ENCODE measurements at places on chromosomes 4 and X.

DNA sequence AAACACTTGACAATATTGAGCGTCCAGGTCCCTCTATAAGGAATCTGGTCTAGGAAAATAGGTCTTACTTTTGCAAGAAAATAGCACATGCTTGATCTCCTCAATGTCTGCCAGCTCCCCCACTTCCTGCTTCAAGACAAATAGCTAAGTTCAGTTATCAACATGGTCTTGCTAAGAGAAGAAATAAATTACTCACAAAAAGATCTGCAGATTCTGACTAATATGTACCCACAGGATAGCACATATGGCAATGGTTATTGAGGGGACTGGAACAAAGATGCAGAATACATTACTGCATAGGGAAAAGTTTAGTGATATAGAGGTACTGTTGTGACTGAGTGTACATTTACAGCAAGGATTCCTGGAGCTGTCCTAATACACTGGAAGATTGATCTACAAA lies 457.5 kb upstream of the GRID2 start:
- no peak for DNase-seq

DNA sequence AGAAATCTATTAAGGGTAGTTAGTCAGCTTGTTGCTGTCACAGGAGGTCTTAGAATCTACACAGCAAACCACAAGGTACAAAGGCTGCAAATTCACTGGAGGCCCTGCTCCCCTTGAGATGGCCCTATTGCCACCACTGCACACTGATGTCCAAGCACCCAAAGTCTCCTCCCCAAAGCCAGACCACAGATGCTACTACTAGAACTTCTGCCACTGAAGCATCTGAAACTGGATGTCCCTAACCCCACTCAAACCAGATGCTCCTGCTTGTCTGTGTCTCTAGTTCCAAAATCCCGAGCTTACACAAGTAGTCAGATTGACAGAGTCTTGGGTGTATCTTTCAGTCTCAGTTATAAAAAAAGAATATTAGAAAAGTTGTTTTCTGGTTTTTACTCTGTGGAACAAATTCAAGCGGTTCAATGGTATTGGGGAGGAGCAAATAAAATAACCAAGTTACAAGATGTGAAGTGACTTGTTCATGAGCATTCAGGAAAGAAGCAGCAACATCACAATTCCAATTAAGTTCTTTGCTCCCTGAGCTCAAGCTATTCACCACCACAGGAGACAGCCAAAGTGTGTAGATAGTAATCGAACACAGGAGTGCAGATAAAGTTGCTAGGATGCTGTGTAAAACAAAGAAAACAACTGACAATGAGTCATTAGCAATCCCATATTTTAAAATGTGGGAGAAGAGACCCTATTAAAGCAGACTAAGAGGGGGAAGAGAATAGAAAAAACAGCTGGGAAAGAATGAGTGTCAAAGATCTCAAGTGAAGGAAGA lies 352.3 kb downstream of the PDGFC start:
- no peak for DNase-seq

DNA sequence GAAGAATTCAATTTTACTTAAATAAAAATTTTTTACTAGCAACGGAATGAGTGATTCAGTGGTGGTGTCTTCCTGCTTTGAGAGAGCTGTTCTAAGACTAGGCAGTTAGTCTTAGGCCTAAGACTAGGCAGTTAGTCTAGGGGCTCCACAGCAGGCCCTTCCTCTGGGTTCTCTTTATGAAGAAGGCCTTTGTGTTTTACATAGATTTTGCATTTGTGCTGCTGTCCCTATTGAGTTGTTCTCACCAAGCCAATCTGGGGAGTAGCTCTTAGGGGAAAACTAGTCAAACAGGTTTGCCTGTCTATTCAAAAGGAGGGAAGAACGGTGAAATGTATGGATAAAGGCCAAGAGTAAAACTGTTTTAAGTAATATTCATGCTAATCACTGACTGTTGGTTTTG lies 7.6 kb downstream of the UGT8 start:
- no peak for DNase-seq

DNA sequence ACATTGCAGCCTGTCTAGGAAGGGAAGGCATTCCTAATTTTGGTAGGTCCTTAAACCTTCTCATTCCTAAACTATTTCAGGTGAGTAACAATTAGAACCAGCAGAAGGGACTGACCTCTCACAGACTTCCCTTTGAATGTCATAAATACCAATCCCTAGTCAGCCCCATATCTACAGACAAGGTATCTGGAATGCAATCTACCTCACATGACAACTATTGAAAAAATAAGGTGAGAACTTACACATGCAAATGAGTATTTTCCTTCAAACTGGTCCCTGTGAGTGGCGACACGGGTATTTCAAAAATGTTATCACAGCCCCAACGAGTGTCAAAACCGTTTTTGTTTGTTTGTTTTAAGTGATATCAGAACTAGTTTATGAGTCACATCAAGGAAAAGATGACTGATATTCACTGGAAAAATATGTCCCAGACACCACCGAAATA lies 102.4 kb upstream of the VCX2 start:
- no peak for DNase-seq

- no peak for DNase-seq
Observed at GRCh38 chr4:5784960-5785611, 74.1 kb downstream of the EVC start.

GRCh38 chrX:153336121-153336894 lies 2.4 kb downstream of the ZNF275 start:
- no peak for DNase-seq

GRCh38 chr4:108762559-108763225 lies at the start of gene ETNPPL:
Gene ETNPPL, minus strand, starts transcription at chr4:108763053. Its CDS starts 155 bp downstream, at chr4:108762898.
- DNase-seq, result no peak

GRCh38 chr4:147318586-147318985 lies 162.3 kb upstream of the EDNRA start:
- no peak for DNase-seq

GRCh38 chr4:1156069-1156468 lies 16.3 kb downstream of the SPON2 start:
- no peak for DNase-seq

DNA sequence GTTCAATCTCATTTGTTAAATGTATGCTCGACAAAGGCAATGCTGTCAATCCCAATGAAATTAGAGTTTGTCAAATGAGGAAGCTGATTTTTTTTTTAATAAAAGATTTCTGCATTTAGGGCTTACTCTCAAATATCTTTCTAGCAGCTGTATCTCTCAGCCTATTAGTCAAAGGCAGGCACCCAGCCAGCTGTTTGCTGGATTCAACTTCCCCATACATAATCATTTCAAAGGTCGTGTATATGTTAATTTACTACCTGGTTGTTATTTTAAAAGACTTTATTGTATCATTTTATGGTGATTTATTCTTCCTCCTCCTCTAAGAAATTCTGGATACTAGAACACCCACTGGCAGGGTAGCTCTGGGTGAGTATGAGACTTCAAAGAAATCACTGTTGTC lies 27.1 kb downstream of the RAI2 start:
- DNase-seq, result no peak

DNA sequence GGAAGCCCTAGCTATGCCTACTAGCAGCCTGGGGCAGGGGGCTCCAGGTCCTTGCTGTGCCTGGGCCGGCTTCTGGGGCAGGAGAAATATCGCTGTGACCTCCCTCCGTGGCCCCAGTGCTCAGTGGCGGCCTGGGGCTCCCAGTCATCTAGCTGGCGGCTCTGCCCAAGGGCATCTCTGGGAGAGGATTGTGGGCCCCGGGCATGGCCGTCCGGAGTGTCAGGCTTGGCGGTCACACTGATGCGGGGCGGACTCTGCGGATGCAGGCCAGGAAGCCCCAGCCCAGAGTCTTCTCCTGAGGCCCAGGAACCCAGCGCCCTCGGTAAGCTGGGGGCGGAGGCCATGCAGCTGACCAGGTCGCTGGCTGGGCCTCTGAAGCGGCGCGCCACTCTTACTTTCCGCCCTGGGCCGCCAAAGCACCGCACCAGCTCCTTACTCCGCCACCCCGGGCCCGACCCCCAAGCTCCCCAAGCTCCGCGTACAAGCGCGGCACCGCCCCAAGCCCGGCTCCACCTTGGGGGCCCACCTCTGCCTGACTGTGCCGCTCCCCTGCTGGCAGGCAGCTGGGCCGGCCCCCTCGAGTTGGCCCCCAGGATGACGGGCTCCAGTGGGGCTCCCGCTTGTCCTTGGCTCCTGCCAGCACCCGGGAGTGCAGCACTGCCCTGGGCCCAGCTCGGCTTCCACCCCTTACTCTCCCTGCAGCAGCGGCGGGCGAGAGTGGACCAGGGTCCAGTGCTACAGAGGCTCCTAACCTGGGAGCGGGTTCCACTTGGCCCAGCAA lies 720.0 kb downstream of the PCDH18 start:
- DNase-seq, result no peak

DNA sequence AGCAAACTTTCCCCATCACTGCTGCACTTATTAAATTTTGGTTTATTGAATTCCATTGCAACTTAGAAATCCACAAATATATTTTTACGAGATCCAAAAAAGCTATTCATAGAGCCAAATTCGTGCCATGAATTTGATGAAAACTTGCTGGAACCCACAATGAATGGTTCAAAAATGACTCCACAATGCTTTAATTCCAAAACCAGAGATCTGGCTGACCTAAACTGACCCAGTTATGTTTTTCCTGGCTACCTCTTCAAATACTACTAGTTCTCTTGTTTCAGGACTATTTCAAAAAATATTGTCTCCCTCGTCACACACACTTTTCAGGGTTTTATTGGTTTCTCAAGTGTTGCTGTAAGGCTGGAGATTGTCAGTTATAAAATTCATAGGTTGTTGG lies 474.8 kb downstream of the PDGFC start:
- no peak for DNase-seq

GRCh38 chr4:114026447-114026846 lies 47.0 kb upstream of the ARSJ start:
- no peak for DNase-seq

- no peak for DNase-seq
Observed at GRCh38 chr4:48258845-48259397, 10.7 kb downstream of the TEC start.

DNA sequence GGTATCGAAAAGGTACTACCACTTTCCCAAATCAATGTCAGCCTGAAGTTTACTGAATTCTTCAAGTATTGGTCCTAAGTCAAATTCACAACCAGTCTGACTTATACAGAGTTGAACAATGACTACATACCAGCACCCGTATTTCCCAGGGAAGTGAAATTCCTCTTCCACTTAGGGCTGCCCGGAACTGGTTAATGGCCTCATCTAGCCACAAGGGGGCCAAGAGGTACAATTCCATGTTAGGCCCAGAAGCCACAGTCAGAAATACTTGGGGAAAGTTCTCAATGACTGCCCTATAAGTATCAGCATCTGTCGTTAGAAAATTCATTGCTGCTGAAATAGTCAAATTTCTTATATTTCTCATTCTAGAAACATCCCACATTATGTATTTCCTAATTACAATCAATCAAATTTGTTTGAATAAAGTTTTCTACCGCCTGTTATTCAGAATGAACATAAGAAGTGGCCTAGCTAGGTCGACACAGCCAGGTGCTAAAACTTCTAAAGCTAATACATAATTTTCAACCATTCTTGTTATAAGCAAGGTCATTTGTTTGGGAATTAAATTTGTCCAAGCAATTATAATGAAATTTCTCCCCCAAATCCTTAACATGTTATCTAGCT lies 5.6 kb upstream of the PCDH7 start:
- DNase-seq, result no peak

GRCh38 chr4:127822430-127822829 lies 40.3 kb downstream of the HSPA4L start:
- no peak for DNase-seq

DNA sequence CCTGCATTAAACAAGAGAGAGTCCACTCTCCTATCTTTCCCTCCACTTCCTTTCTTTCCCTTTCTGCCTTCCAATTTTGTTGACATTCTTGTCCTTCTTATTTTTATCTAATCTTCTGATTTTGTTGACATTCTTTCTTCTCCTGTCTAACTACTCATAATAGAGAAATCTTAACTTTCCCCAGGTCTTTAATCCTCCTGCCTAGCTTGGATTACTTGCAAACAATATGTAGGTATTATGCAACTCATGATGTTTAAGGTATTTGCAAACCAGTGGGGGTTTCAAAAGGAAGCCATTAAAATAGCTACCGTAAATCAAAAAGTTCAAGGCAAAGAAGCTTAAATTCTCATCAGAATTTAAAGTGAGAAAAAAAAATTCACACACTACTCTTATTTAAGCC lies 53.9 kb downstream of the PROM1 start:
- DNase-seq, result no peak

DNA sequence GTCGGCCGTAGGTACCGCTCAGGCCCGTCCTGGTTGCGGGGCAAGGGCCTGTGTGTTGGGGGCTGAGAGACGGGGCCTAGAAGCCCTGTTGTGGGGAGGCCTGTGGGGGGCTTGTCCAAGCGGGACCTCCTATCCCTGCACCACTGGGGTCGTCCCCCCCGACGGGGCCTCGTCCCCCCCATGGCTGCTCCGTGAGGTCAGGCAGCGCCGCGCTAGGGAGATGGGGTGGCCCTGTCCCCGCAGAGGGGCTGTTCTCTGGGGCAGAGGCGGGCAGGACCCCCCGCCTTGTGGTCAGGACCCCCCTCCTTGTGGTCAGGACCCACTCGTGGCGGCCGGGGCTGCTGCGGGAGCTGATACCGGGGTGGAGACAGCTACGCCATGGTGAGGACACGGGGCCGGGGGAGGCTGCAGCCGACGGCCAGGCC lies 12.1 kb upstream of the GTPBP6 start:
- DNase-seq, result no peak

DNA sequence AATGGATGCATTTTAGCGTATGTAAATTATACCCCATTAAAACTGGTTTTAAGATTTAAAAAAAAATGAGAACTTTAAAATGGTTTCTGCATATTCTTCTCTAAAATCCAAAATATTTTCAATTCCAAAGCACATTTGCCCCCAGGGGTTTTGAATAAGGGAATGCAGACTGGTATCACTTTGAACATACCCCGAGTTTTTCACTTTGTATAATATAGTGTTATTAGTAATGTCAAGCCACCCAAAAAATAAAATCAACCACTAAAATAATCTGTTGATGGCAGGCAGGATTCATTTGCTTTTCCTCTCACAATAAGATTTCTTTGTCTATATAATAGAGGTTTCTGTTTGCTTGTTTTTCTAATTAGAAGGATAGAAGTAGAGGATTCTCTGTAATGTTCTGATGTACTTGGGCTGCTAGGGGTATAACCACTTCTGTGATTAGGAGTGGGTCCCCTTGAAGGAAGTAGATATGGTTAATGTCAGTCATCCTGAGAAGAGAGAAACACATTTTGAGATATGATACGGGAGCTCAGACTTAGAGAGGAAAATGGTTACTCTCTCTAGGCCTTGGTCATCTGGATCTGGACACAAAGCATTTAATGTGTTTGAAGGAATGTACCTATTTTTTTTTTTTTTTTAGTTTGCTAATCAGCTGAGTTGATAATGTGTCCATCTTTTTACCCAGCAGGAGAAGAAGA lies 9.3 kb upstream of the LIN54 start:
- DNase-seq, result no peak

DNA sequence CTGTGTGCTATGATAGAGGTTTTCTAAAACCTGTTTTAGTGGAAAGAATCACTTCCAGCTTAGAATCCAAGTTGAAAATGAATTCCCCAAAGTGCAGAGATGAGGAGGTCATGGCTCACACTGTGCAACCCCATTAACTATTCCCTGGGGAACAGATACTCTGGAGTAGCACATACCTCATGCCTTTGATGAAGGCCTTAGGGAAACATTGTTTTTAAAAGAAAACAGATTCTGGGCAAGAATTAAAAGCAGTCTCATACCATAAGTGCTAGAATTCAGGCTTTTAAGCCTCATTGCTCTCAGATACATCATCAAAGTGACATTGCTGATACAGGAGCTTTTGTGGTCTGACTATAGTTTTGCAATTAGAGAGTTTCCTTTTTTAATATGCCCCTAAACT lies 115.1 kb downstream of the NDST4 start:
- no peak for DNase-seq

Data from stimulated activated CD4-positive, alpha-beta T cell treated with anti-CD3 and anti-CD28 coated beads, Interleukin-1b, Interleukin-23, amount 100 ng/mL, for 1 hour (primary cell).